ENCODE measurements at places on chromosomes 1 and 21.

DNA sequence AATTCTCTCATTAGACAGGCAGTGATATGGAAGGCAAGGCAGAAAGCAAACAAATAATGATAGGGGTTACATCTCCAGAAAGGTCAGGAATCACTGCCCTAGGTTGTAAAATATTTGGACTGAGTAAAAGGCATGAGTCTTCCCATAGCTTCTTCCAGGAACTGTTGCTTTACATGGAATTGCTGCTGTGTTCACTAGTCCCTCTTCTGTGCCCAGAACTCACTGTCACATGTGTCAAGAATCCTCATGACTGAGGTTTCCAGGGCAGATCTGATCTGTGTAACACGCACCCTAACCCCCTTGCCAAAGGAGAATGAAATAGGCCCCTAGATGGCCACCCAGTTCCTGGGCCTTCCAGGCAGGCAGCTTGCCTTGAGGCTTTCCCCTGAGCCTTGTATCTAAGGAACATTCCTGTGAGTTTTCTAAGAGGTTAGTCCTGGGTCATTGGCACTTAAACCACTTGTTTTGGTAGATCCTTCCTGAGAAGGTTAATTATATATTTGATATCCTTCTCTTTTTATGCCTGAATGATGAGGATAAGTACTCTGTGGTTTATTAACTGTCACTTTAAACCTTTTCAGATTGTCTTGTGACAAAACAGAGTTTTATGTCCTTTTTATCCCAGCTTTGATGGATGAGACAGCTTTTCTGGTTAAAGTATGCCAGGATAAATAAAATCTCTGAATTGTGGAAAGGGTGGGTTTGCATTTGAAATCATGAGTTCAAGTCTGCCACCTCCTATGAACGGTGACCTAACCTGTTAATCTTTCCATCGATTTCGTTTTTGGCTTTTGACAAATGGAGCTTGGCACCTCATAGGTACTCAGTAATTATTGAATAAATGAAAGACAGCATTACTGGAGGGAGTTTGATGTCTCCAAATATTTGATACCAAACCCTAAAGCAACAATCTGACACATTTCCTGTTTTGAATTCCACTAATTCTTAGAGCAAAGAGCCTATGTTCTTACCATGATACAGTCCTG is 163.3 kb downstream of the DHRS3 start:
- no peak for DNase-seq

DNA sequence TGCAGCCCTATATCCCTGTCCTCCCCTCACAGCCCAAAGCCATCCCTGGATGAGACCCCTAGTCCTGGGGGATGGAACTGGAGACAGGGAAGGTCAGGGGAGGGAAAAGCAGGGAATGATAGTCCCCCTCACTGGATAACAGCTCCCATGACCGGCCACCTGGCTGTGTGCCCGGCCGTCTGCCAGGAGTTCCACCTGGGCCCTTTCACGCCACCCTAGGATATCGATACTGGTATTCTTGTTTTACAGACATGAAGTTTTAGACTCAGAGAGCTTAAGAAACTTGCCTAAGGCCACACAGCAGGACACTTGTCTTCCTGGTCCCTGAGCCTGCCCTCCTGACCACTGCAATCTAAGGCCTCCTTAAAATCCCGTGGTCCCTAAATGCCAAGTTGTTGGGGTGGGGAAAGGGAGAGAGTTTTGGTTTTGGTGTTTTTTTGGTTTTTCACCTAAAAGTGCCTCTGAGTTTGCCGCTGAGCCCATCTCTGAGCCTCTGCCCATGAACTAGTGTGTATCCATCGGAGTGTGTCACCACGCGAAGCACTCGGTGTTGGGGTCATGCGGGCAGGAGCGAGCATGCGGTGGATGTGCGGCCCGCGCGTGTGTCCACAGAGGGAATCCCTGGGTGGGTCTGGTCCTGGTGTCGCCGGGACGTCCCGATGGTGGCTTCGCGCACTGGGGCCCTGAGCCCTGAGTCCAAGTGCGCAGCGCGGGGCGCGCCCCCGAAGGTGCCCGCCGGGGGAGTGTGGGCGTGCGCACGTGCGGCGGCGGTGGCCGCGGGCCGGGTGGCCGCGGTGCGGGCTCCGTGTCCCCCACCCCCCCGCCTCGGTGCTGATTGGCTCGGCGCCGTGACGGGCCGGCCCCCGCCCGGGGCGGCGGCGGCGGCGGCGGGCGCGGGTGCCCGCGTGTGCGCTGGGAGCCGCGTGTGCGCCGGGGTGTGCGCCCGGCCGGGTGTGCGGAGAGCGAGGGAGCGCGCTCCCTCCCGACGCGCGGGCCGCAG is at the start of gene EPHA8:
Gene EPHA8, plus strand, starts transcription at position 906 of the 1,000 bp plus-strand sequence. CDS start 147 bp downstream, outside the sequence.
- DNase-seq = no peak

GRCh38 chr1:26029864-26030481 is 8.4 kb downstream of the EXTL1 start:
- DNase-seq = no peak

DNA sequence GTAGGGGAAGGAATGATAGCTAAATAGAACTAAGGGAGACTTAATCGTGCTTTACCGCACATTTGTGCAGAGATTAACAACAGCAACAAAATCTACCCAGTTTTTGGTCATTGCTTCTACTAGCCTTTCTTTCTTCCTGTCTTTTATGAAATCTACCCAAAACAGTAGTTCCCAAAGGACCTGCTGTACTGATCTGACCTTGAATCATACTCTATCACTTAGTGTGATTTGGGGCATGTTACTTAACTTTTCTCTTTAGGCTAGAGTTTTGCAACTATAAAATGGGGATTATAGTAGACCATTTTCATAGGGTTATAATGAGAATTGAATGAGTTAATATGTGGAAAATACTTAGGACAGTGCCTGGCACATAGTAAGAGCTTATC is 30.5 kb upstream of the MACF1 start:
- no peak for DNase-seq

Measured in AG04450 (cell line).